ENCODE measurements at places on chromosomes 5 and 9.

GRCh38 chr9:127763918-127764384 is 14.5 kb downstream of the SH2D3C start:
- no peak for DNase-seq

GRCh38 chr9:90929626-90930025 is 128.0 kb downstream of the SYK start:
- DNase-seq = no peak

GRCh38 chr5:71778678-71779276 is 59.7 kb downstream of the CARTPT start:
- no peak for DNase-seq

- DNase-seq = no peak
Measured at GRCh38 chr9:113501129-113501686, 37.7 kb downstream of the RGS3 start.

DNA sequence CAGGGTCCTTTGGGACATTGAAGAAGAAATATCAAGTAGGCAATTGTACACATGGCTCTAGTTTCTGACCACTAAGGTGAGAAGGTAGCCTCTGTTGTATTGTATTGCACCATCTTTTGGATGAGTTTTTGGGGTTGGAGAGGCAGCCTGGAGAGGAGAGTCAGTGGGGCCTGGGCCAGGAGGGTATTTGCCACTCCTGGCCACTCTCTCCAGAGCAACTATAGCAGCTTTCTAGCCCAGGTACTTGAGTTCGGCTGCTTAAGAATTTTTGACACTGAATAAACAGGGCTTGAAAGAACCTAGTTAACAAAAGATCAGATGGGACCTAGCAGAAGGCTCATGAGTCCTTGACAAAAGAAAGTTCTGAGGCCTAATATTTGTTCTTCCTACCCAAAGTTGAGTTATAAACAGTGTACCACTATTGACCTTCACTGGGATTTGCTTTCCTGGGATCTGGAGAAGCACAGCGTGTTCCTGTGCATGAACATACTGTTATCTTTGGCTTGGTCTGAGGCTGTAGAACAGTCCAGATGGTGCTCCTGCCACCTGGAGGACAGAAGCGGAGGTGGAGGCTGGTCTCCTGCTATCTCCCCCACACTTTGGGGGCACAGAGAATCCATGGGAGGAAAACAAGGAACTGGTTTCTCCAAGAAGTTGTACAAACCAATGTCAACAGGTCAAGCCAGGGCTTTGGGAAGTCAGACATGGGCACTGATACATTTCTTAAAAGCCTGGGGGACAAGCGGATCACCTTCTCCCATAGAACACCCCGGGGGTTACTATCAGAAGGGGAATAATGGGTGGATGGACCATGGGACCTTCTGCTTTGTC is 110.4 kb upstream of the LIFR start:
- no peak for DNase-seq

- no peak for DNase-seq
Measured at GRCh38 chr9:93965830-93966577, 10.8 kb upstream of the BARX1 start.

GRCh38 chr9:101706261-101706798 is 32.1 kb downstream of the GRIN3A start:
- no peak for DNase-seq

- DNase-seq = no peak
Measured at GRCh38 chr5:41788941-41789368, 81.3 kb downstream of the OXCT1 start.

Measured in stimulated activated CD4-positive, alpha-beta T cell treated with anti-CD3 and anti-CD28 coated beads, Interleukin-2, amount 100 ng/mL, for 48 hours (primary cell).